ENCODE measurements at places on chromosomes 4 and X.

DNA sequence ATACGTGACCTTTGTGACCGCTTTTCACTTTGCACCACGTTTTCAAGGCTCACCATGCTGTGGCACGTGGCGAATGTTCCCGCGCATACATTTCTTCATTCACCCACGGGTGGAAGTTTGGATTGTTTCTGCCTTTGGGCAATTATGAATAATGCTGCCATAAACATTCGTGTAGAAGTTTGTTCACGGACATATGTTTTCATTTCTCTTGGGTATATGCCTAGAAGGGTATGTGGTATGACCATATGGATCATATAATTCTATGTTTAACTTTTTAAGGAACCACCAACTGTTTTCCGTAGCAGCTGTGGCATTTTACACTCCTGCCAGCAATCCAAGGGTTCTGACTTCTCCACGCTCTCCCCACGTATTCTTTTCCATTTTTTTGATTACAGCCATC is 60.9 kb upstream of the MXD4 start:
- no peak for DNase-seq

GRCh38 chrX:9566150-9566621 is 101.3 kb downstream of the TBL1X start:
- peak; percentile 84 for DNase-seq

GRCh38 chrX:66000628-66001272 is 39.1 kb downstream of the VSIG4 start:
- no peak for DNase-seq

DNA sequence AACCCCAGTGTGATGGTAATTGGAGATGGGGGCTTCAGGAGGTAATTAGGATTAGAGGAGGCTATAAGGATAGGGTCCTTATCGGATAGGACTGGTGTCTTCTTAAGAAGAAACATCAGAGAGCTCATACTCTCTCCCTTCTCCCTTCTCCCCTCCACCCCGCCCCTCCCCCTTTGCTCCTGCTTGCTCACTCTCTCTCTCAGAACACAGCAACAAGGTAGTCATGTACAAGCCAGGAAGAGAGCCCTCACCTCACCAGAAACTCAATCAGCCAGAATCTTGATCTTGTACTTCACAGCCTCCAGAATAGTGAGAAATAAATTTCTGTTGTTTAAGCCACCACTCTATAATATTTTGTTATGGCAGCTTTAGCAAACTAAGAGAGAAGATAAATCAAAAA is 4.5 kb downstream of the DDX60L start:
- no peak for DNase-seq

DNA sequence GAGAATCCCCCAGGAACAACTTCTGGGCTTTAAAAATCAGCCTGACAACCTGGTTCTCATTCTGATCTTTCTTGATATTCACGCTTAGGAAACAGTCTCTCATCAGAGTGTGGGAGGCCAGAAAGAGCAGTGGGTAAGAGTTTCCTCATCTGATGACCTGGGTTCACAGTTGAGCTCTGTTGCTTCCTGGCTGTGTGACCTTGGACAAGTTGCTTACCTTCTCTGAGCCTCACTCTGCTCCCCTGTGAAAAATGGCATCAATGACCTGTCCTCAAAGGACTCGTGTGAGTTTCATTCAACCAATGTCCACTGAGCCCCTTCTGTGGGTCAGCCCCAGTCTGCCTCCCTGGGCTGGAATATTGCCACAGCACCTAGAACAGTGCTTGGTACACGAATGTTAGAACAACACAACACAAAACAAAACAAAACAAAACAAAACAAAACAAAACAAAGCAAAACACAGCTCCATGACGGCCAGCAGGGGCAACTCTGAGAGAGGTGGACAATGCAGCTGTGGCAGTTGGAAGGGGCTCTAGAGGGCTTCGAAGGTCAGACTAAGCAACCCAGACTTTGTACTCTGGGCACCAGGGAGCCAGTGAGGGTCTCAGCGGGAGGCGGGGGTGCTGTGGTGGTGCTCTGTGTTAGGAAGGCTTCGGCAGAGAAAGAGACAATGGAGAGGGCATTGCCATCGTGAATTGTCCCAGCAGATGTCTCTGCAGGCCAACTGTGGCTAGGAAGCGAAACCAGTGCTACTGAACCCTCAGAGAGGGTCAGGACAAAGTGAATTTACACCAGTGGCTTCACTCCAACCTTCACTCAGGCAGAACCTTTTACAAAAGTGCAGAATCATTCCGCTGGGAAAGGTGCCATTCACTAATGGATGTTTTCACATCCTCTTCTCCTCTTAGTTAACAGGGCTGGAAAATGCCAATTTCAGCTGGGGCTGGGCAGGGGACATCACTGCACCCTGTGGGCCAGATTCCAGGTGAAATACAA is 14.3 kb upstream of the C4orf50 start:
- DNase-seq, result no peak

DNA sequence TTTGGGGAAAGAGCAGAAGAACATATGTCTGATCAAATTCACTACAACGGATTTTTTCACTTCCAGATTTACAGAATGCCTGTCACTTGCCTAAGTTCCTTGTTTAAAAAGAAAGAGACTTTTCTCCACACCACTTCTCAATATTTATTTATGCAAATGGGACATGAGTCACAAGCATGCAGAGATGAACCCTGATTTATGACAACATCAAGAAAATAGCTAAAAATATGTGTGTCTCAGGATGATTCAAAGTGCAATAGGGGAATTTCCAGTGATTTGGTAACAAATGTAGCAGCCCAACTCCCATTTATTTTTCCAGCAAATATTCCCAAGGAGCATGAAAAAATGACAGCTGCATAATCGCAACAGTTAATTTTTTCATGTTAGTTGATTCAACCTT is 180.4 kb upstream of the FAT1 start:
- peak; percentile 5 for DNase-seq

DNA sequence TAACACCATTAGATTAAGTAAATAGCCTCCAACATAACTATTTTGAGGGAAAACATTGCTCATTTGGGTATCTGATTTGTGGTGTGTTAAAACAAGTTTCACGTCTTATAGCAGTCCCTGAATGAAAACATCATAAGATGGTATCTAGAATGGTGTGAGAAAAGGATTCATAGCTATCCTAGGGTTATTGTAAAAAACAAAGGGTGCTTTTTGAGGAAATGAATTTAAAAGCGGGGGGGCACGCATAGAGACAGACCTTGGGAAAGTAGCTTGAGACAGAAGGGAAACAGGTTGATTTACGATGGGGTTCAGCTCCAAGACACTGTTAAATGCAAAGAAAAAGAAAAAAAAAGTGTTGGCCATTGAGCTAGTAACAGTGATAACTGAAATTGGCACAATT is 768 bp upstream of the CXCL10 start:
- no peak for DNase-seq

GRCh38 chrX:74422576-74423288 is 1.4 kb downstream of the SLC16A2 start:
- DNase-seq, result peak; percentile 75

DNA sequence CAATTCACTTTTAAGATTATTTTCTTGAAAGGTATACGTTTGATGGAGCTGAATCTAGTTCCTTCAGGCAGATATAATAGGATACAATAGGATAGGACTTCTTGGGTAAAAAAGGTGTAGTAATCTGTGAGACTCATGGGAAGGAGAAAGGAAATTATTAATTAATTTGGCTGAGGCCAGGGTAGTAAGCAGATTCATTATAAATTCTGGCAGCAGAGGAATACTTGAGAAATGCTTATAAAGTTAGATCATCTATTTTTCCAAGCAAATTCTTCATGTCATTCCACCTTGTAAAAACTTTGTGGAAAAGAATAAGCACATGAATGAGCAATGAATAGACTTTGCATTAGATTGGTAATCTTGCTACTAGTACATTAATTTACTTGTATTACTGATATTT is 46.9 kb downstream of the GYPE start:
- no peak for DNase-seq

DNA sequence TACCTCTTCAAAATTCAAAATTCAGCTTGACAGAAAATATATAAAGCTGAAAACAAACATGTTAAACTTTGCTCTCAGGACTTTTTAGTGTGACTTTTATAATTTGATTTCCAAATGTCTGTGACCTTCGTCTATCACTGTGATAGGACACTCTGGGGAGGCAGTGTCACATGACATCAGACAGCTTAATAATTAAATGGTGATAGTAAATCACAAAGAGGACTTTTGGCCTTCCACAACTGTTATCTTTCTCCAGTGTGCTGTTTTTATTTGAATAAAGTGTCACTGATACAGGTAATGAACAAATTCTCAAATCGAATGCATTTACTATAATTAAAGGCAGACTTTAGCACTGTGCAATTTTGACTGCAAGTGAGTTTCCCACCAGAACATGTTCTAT is 83.1 kb downstream of the MID1 start:
- no peak for DNase-seq

GRCh38 chrX:152959626-152960025 is 34.3 kb downstream of the PNMA5 start:
- no peak for DNase-seq

GRCh38 chrX:17082831-17083230 is 136.4 kb downstream of the REPS2 start:
- no peak for DNase-seq

GRCh38 chr4:66489370-66489769 is 819.1 kb upstream of the EPHA5 start:
- DNase-seq, result no peak

- no peak for DNase-seq
Observed at GRCh38 chr4:10020871-10021652, at the start of gene SLC2A9. Gene SLC2A9, minus strand, starts transcription at chr4:10021497. Its CDS starts 68 bp downstream, at chr4:10021429.

- DNase-seq, result no peak
Observed at GRCh38 chr4:145231906-145232700, 51.7 kb upstream of the OTUD4 start.

DNA sequence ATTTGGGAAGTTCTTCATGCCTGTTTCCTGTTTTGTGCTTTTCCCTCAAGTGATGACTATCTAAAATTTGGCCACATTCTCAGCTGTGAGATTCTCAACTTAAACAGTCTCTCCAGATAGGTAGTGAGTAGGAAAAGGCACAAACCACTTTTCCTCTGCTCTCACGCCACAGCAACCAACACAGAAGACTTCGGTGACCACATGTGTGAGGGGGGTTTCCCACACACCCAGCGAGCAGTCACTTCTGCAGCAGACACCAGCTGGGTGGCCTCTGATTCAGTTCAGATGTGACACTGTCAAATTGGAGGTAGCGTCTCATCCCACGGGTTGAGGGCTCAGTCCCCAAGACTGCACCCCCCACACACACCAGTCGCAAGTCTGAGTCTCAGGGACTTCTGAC is 25.1 kb upstream of the CLDN34 start:
- DNase-seq, result no peak

DNA sequence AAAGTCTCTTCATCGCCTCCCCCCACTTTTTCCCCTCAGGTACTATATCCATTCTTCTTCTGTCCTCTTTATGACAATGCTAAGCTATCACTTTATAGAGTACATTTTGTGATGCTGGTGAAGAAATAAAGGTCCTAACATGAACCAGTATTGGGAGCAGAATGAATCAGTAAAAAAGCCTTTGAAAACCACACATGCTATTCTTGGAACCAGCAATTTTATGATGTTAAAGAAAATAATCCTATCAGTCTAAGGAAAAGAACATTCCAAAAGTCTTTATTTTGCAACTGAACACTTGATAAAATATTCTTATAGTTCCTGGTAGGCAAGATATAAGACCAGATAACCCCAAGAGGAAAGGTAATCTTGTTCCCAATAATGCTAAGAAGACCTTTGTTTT is 107.8 kb upstream of the MCF2 start:
- DNase-seq, result no peak

DNA sequence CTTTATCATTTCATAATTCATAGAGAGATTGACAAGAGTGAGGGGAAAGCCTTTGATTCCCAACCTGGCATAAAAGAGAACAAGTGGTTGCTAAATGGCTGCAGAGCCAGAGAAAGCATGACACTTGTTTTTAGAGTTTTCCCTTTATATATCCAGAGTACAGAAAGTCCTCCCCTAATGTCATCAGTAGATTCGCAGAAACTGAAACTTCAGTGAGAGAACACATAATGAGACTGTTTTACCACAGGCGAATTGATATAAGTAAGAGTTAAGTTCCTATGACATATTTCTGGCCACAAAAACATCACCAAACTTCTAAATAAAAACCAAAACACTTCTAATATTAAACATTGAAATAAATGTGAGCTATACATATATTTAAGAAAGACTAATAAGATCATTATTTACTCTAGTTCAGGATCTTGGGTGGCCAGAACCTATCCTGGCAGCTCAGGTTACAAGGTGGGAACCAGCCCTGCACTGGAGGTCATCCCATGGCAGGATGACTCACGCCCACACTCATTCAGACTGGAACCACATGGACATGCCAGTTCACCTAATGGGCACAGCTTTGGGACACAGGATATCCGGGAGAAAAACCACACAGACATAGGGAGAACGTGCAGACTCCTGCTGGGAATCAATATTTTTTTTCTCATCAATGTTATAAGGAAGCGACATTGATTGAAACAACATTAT is 35.5 kb downstream of the NWD2 start:
- DNase-seq, result no peak

- DNase-seq, result no peak
Observed at GRCh38 chrX:37332987-37333658, 16.0 kb upstream of the PRRG1 start.

GRCh38 chr4:15878011-15878410 is 60.5 kb downstream of the FGFBP1 start:
- DNase-seq, result no peak

GRCh38 chr4:53105313-53105712 is 243.2 kb downstream of the RASL11B start:
- DNase-seq, result no peak

GRCh38 chr4:10151182-10151581 is 34.6 kb upstream of the WDR1 start:
- DNase-seq, result no peak

DNA sequence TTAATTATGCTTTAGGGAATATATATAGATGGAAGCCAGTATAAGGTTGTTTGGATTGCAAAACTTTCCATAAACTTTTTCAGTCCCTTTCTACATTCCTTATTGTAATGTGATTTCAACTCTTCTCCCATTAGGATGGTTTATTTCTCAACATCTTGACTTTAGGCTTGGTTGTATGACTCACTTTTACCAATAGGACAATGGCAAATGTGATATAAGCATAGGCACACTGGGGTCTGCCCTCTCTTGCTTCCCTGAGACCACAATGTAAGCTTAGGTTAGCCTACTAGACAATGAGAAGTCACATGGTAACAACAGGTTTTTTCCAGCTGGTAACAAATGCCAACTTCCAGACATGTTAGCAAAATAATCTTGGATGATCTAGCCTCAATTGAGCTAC is 163.3 kb upstream of the RBPJ start:
- no peak for DNase-seq

DNA sequence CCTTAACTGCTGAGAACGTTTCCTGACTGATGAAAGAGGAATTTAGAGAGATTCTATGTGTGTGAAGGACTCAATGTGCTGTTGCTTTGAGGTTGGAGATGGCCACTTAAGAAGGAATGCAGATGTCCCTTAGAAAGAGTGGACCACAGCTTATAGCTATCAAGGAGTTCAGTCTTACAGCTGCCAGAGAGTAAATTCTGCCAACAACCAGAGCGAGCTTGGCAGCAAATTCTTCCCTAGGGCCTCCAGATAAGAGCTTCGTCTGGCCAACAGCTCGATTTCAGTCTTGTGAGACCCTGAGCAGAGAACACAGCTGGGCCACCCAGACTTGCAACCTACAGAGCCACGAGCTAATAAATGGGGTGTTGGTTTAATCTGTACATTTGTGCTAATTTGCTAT is 21.8 kb downstream of the MID1 start:
- no peak for DNase-seq

- DNase-seq, result no peak
Observed at GRCh38 chr4:165700855-165701254, 172.2 kb upstream of the TLL1 start.

All from umbilical cord (tissue), 2 donors.